ENCODE measurements at places on chromosomes 7 and 10. TPM values are rescaled to one million over a fixed set of nuclear protein-coding genes. Genes with fewer than 3 reads are reported as not detected.

The ABCB4 gene
- polyA plus RNA-seq = not detected

DNA sequence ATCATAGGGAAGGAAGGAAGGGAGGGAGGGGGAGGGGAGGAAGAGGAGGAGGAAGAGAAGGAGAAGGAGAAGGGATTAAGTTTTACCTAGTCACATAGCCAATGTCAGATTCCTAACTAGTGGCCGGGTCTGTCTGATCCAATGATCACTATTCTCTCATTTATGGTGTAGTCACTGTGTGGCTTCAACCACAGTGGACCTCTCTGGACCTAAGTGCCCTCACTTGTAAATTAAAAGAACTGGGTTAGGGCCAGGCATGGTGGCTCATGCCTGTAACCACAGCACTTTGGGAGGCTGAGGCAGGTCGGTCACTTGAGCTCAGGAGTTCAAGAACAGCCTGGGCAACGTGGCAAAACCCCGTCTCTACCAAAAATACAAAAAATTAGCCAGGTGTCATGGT lies 6.6 kb upstream of the SERPINE1 start:
- DNase-seq = no peak

DNA sequence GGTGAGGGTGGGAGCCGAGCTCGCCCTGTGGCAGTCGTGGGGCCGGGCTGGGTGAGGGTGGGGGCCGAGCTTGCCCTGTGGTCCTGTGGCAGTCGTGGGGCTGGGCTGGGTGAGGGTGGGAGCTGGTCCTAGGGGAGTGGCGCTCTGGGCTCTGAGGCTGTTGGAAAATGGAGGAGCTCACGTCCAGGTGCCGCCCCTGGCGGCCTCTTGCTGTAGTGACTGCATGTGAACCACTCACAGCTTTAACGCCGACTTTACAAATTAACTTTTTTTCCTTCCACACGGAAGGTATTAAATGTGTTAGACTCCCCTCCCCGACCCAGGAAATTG lies 312.6 kb downstream of the WDR37 start:
- no peak for DNase-seq

DNA sequence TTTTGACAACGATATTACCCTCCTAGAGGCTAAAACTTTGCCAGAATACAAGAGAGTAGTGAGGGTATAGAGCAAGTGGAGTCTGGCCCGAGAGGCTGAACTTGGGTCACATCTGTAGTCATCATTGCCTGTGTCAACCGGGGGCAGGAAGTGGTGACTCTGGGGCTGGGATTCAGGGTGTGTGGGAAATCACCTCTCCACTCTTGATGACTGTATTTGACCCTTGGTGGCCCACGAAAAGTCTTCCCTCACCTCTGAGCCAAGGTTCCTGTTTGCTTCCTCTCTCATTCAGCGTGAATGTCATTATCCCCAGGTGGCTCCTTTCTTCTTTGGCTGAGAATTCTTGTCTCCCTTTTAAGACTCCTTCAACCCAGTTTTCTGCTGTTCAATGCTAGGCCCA lies 240.4 kb downstream of the ABCA13 start:
- no peak for DNase-seq

- DNase-seq = no peak
Measured at GRCh38 chr7:42414941-42415505, 178.0 kb upstream of the GLI3 start.

All from CD4-positive, CD25-positive, alpha-beta regulatory T cell (primary cell).